Eye (tissue), 1 donor: ENCODE measurements at places on chromosomes 1 and 21.

- no peak for DNase-seq
These were observed 1.4 kb downstream of the SLC22A15 start for GRCh38 chr1:115977499-115978258.

DNA sequence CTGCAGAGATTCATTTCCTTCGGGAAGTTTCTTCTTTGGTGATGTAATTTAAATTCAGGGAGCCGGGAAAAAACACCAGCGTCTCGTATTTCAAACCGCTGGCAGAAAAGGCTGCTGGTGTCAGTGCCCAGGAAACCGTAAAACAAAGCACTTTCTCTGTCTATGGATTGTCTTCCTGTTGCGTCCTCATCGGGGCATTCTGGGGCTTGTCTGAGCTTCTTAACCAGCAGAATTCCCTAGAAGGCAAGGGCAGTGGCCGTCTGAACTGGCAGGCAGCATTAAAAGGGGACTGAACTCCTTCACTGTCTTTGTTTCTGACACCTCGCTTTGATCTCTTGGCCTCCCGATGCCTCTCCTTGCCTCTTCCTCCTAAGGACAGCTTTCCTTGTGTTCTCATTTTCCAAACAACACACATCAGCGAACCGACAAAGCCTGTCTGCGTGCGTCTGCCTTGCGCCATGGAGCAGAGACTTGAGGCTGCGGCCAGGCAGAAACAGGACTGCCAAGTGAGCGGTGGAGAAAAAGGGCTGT, 391.6 kb upstream of the VAMP3 start:
- DNase-seq, result peak; percentile 79

DNA sequence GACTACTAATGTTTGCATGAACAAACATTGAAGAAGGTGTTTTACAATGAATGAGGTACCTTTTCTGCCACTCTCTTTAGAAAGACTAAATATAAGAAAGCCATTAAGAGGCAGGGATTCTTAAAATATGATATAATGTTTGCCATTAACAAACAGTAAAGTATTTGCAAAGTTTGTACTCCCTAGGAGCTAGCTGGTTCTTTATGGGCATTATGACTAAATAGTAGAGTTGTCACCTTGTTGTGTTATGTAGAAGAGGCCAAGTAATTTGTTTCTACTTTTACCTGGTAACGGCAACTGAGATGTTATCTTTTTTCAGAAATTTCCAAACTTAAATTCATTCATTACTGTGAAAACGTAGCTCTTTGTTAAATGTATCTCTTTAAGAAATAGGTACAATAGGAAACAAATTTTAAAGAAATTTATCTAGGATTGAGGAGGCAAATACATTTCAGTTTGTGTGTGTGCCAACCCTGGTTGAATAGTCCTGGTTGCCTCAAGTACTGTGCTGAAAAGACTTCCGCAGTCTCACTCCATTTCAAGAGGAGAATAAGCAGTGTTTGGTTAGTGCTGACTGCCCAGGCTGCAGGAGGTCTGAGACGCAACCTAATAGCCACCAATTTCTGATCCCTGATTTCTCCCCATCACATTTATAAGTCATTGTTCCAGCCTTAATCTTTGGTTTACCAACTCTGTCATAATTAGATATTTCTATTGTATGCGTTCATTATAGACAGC, 52.1 kb downstream of the WDR3 start:
- DNase-seq, result no peak

DNA sequence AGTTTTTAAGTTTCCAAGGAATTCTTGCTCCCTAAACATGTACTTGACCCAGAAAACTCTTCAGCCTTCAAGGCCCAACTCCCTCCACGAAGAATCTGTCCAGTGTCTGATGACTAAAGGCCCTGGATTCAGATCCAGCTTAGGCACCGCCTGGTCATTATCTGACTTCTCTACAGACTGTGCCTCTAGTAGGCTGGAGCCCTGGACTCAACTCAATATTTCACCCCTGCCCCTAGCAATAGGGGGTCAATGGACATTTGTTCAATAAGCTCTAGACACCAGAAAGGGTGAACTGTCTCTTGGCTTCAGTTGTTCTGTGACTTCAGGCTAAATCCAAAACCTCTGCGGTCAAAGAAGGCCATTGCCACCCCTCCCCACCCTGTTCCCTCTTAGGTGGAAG, 34.5 kb downstream of the NUAK2 start:
- no peak for DNase-seq

DNA sequence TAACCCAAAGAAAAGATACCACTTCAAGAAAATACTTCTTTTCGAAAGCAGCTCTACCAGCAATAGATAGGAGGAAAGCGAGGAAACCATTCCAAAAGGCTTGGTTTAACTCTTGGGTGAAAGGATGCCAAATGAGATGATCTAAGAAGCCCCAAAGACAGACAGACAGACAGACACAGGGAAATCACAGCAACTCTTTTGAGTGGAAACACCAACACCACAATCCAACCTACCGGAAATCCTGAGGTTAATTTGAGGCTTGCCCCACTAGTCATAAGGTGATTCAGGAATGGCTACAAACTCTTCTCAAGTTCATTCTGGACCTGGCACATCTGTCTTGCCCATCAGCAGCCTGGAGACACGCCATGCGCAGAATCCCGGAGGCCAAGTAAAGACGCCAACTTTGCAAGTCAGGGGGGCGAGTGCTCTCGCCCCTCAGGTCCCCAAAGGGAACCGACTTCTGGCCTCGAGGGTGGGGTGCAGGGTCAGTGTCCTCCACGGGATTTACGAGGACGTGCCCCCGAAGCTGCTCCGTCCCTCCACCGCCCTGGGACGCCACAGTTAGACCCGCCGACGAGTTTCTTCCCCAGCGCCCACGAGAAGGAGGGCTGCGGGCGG, 778 bp downstream of the EVI5 start:
- DNase-seq, result peak; percentile 77

- no peak for DNase-seq
These were observed 50.0 kb downstream of the C1orf198 start for GRCh38 chr1:230818367-230818766.

DNA sequence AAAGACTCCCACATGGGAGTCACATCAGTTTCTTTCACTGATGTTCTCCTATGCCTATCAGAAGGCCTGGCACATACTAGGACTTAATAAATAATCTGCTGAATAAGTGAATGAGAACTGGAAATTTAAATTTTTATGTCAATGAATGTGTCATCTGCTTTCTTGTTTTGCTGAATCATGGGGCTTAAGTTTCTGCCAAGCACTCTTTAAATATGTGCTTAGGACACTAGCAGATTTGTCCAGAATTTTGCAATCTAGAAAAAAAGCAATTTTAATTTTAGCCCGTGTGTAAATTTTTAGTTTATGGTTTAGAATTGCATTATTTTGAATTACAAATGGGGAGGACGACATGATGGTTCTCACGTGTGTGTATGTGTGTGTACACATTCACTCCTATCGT, 803.1 kb downstream of the USP25 start:
- no peak for DNase-seq
